ENCODE measurements at places on chromosomes 3 and 15. TPM values are rescaled to one million over a fixed set of nuclear protein-coding genes. Genes with fewer than 3 reads are reported as not detected.

The CELSR3 gene
- 0.48 TPM for polyA plus RNA-seq

The MRPS25 gene
- polyA plus RNA-seq = 48.4 TPM

The MORC1 gene
- polyA plus RNA-seq = 0.46 TPM

The SLC2A2 gene
- 0.09 TPM for polyA plus RNA-seq

The SLC28A1 gene
- 0.04 TPM for polyA plus RNA-seq

The GUCA1C gene
- 0.28 TPM for polyA plus RNA-seq

The FANCD2 gene
- polyA plus RNA-seq = 1.7 TPM

The PARP15 gene
- 0.73 TPM for polyA plus RNA-seq

The GOLGA8S gene
- 0.03 TPM for polyA plus RNA-seq

The DISP2 gene
- polyA plus RNA-seq = 0.27 TPM

The ACKR2 gene
- 5.7 TPM for polyA plus RNA-seq

The PML gene
- 36.5 TPM for polyA plus RNA-seq

The IL17RD gene
- polyA plus RNA-seq = 6.3 TPM

The NDUFB4 gene
- polyA plus RNA-seq = 242 TPM

The TMEM45A gene
- polyA plus RNA-seq = 30.3 TPM

The MAGEF1 gene
- polyA plus RNA-seq = 54.2 TPM

The GRAMD1C gene
- polyA plus RNA-seq = 2.3 TPM

The SH2D7 gene
- not detected for polyA plus RNA-seq

The SI gene
- not detected for polyA plus RNA-seq

The RPL39L gene
- polyA plus RNA-seq = 21.2 TPM

The SMAD6 gene
- polyA plus RNA-seq = 20.1 TPM

The COL7A1 gene
- 19.7 TPM for polyA plus RNA-seq

The SCAP gene
- polyA plus RNA-seq = 64.4 TPM

Data from urinary bladder (tissue), 4 donors.